Stimulated activated CD8-positive, alpha-beta memory T cell treated with anti-CD3 and anti-CD28 coated beads, Interleukin-15, amount 100 ng/mL, for 48 hours (primary cell): ENCODE measurements at places on chromosomes 1 and 21.

DNA sequence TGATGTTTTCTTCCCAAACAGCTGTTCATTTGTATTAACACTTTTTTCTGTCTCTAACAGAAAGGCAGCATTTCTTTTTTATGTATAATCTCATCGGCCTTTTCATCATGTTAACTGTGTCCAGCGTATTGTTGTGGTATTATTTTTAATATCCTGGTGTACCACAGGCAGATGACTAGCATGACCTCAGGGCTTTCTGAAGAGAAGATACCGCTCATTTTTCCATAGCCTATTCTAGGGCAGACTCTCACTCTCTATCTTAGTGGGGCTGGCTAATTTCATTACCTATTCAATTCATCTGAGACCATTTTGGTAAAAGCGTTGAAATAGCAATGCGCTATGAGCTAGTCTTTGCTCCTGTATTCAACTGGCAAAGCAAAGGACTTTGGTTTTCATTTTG lies 209.9 kb downstream of the SDCCAG8 start:
- no peak for DNase-seq

GRCh38 chr1:110783292-110783918 lies 89.5 kb upstream of the CD53 start:
- peak; percentile 18 for DNase-seq

GRCh38 chr1:81220614-81221071 lies 580.1 kb upstream of the ADGRL2 start:
- no peak for DNase-seq

DNA sequence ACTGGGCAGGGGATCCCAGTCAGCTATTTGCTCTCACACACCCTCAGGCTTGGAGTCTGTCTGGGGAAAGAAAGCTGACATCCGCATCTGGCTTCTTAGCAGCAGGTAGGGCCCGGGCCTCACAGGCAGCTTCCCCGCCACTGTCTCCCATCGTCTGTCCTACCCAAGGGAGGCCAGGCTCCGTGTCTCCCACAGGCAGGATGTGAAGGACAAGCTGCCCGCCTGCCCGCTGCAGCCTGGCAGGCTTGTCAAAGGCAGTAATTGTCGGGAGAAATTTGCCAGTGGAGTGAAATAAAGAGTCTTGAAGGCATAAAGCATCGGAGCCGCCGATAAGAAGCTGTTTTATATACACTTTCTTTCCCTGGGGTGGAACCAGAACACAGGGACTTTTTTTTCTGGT lies 44.0 kb upstream of the DISP3 start:
- DNase-seq: no peak

GRCh38 chr21:29053011-29053553 lies 20.4 kb downstream of the CCT8 start:
- DNase-seq: no peak

- DNase-seq: no peak
Measured at GRCh38 chr21:44870748-44871495, 2.6 kb downstream of the PTTG1IP start.

GRCh38 chr1:242813490-242814091 lies 289.1 kb upstream of the PLD5 start:
- no peak for DNase-seq

DNA sequence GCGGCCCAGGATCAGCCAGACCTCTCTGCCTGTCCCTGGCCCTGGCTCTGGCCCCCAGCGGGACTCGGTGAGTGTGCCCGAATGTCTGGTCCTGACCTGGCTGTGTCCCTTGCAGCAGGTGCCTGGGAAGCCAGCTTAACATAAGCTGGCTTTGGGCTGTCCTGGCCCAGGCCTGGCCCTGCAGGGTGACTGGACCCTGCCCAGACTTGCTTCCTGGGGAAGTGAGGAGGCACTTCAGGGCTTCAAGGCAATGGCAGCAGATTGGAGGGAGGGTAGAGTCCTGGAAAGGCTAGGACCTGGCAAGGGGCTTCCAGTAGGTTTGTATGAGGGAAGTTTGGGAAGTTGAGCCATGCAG lies 16.4 kb downstream of the RPS6KA1 start:
- DNase-seq: no peak

DNA sequence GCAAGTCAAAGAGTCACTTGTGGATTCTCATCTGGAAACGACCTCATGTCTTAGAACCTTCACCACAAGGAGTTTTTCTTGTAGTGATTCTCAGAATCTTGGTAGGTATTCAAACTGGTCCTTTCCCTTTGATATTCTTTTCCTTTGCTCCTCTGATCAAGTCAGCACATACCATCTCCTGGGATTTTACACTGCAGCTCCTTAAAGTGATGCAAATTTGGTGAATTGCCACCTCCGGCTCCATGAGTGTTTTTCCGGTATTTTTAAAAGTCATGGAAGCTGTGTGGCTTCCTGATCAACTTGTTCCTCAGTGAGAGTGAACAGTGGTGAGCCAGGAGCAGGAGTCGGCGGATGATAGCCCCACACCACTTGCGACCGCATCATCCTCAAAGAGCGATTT lies 182.1 kb upstream of the DAB1 start:
- no peak for DNase-seq

- DNase-seq: no peak
Measured at GRCh38 chr1:2230781-2231531, 2.8 kb downstream of the SKI start.

GRCh38 chr1:30290581-30290980 lies 432.8 kb downstream of the MATN1 start:
- DNase-seq: no peak

GRCh38 chr1:37606481-37607263 lies 10.9 kb upstream of the GNL2 start:
- DNase-seq: no peak

GRCh38 chr1:222794656-222795474 lies 20.0 kb upstream of the DISP1 start:
- DNase-seq: no peak

- DNase-seq: no peak
Measured at GRCh38 chr1:177243773-177244172, 73.0 kb downstream of the BRINP2 start.

- DNase-seq: no peak
Measured at GRCh38 chr1:6646499-6647148, 22.0 kb downstream of the THAP3 start.

GRCh38 chr1:41542196-41542930 lies 57.9 kb upstream of the EDN2 start:
- no peak for DNase-seq

DNA sequence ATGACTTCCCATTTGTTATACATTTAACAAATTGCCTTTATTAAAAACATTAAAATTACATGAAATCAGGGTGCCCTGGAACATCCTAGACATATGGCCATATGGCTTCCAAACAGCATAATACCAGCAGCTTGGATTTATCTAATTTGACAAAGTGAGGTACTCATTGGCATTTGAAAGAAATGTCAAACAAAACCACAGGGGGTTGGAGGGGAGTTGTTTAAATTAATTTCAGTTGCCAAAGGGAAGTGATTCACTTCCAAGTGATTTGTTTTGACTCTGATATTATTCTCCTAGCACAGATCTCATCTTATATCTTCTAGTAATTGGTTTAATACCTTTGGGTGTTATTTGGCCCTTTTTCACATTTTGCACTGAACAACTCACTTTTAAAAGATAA lies 24.5 kb upstream of the POU2F1 start:
- DNase-seq: no peak

- no peak for DNase-seq
Measured at GRCh38 chr1:118692143-118692542, 296.0 kb downstream of the TBX15 start.

DNA sequence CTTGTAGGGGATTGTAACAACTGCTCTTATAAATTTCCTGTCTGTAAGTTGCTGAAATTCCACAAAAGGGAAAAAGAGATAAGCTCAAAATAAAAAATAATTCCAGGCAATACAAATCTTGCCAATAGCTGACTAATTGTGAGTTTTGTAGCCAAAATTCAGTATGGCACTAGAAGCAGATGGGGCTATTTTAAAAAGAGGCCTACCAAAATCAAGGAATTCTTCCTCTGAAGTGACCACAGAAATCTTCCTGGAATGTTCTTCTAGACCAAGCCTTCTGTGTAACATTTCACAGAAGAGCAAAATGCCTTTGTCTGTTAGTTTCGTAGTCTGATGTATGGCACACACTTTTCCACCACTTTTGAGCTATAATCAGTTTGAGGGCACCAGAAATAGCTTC lies 127.6 kb downstream of the CYYR1 start:
- DNase-seq: no peak

GRCh38 chr1:21325731-21326387 lies 35.6 kb upstream of the ECE1 start:
- DNase-seq: no peak

- DNase-seq: no peak
Measured at GRCh38 chr1:168617974-168618750, 41.8 kb downstream of the XCL1 start.

- no peak for DNase-seq
Measured at GRCh38 chr1:87144316-87144895, 184.3 kb upstream of the LMO4 start.

- no peak for DNase-seq
Measured at GRCh38 chr1:53621144-53621543, 117.8 kb downstream of the GLIS1 start.

DNA sequence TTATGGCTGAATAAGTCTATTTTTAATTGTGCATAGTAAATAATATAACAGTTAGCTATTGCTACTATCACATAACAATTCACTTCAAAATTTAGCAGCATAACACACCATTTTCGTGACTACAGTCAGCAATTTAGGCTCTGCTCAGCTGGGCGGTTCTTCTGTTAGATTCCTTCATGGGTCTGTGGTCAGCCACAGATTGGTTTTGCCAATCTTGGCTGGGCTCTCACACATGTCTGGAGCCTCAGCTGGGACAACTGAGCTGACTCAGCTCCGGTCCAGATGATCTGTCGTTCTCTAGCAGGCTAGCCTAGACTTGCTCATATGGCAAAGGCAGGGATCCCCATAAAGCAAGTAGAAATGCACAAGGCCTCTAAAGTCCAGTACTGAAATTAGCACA lies 15.1 kb upstream of the CDC42BPA start:
- DNase-seq: no peak

- no peak for DNase-seq
Measured at GRCh38 chr1:203537806-203538464, 44.0 kb downstream of the OPTC start.

GRCh38 chr1:34115233-34115632 lies 49.8 kb downstream of the CSMD2 start:
- no peak for DNase-seq

GRCh38 chr1:20271498-20272400 lies 18.9 kb upstream of the VWA5B1 start:
- no peak for DNase-seq

GRCh38 chr21:35860189-35860869 lies 200.0 kb downstream of the SETD4 start:
- DNase-seq: no peak

GRCh38 chr1:5685446-5686040 lies 306.7 kb downstream of the NPHP4 start:
- DNase-seq: no peak

DNA sequence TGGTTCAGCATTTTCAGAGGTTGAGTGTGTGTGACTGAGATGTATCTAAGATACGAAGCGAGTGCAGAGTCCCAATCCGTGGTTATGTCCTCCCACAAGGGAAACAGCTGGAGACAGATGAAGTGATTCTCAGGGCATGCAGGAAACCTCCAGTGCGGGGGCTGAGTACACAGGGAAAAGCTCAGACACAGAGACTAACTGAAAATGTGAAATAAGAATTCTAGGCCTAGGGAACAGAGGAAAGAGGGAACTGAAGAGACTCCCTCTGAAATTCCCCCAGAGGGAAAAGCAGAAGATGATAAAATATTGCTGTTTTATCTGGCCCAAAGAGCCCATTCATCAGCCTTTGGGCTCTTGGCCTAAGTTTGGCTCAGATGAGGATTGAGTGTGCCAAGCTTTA lies 116.8 kb downstream of the LRRC53 start:
- DNase-seq: no peak
